ENCODE measurements at places on chromosomes 11 and 22.
A peak's percentile ranks its signal among the peaks of the same experiment; 100 is the strongest.

DNA sequence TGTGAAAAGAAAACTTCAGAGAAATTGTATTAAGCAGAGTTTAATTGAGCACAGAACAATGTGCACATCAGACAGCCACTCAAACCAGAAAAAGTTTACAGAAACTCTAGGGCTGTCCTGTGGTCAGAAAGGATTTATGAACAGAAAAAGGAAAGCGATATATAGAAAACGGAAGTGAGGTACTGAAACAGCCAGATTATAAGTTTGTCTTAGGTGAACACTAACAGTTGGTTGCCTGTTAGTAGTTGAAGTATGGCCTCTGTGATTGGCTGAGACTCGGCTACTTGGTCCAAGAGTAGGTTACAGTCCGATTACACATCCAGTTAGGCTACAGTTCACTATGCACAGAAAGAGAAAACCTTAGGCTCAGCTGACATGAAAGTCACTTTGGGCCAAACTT, 1232.5 kb upstream of the RAG2 start:
- no peak for DNase-seq

- no peak for DNase-seq
These were observed 49.5 kb downstream of the ABTB2 start for GRCh38 chr11:34308049-34308912.

DNA sequence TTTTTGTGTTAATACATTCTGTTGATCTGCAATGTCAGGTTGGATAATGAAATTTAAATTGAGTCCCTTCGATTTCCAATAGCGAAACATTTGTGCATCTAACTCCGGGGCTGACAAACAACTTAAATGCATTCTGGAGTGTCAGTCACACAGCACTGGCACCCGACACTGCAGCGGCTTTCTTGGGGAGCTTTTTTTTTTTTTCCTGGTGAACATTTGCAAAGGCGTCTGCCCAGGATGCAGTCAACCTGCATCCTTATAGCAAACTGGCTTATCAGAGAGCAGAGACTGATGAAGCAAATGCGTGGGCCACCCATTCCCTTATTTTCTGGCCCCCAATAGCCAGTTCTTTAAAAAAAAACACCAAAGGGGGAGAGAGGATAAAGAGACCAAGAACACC, 1167.7 kb downstream of the LRRC4C start:
- DNase-seq = no peak

DNA sequence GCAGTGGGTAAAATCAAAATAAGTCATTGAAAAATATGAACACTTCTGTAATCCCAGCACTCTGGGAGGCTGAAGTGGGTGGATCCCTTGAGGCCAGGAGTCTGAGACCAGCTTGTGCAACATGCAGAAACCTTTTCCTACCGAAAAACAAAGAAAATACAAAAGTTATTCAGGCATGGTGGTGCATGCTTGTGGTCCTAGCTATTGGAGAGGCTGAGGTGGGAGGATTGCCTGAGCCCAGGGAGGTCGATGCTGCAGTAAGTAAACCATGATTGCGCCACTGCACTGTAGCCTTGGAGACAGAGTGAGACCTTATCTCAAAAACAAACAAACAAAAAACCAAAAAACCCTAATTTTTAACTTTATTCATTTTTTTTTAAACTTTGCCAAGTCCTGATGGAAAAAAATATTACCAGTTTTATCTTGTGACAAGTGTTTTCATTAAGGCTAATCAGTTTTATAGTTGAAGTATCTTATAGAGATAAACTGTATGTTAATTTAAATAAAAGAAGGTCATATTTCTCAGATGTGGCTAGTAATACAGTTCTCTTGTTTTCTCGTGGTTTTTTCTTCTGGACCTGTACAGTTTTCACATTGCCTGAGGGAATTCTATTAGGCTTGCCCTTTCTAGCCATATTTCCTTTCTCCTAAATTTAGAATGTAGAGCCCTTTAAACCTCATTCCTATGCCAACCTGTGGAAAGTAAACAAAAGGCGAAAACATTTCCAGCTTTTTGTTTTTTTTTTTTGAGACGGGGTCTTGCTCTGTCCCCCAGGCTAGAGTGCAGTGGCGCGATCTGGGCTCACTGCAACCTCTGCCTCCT, 9.4 kb downstream of the HIPK3 start:
- DNase-seq = no peak

- DNase-seq = no peak
These were observed 123.4 kb downstream of the OPCML start for GRCh38 chr11:133408936-133409335.

DNA sequence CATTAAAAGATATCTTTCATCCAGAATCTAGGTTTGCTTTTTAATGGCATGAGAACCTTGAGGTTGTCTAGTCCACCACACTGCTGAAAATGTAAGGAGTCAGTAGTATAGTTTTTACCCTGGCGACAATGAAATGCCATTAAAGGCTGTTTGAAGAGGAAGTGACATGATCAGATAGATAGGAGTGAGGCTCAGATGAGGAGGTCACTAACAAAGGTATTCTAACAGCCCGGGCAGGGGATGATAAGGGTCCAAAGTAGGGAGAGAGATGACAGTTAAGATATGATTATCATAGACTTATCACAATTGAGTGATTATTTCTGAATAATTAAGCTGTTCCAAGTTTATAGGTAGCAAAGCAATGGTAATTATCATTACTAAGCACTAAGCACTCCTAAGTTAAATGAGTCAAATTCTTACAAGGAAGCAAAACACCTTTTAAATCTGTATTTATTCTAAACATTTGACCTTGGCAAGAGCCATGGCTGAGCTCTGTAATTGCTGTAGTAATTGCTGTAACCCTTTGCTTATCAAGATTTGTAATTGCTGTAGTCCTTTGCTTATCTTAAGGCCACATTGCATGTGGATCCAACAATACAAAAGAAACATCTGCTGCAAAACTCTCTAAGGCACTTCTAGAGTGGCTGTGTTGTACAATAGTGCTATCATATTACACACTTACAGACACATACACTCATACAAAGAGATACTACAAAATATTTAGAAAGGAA, 92.6 kb downstream of the ENTHD1 start:
- DNase-seq = no peak

- no peak for DNase-seq
These were observed 450.8 kb downstream of the SOX6 start for GRCh38 chr11:15905366-15906104.

GRCh38 chr11:64885367-64886286, 7.2 kb upstream of the EHD1 start:
- DNase-seq = no peak

GRCh38 chr11:74646215-74646614, 53.8 kb downstream of the POLD3 start:
- DNase-seq = no peak

DNA sequence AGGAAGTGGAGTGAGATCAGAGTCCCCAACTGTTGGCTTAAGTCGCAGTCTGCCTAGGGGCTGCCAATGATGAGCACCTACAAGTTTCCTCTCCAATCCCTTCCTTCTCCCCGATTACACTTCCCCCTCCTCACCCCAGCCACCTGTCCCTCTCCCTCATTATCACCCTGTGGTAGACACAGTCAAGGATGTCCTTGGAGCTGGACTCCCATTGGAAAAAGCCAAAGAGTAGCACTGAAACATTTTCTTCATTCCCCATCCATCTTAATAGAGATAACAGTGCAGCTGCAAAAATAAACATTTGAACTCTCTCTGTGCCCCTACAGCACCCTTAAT, 146.2 kb downstream of the DBX1 start:
- no peak for DNase-seq

DNA sequence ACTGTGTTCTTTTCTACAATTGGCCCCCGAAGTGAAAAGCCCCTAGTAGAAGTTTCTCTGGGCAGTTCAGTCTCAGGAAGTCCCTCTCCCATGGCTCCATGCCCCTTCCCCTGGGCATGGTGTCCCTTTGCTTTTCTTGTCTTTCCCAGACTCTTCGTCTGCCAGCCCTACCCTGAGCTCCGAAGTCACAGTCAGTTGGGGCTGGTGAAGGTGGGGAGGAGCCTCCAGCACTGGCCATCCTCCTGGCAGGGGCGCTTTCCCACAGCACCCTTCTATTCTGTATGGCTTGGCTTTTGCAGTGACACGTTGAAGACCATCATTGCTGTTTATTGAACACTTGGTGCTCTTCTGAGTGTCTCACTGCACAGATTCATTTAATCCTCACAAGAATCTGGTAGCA, 195.1 kb upstream of the CADM1 start:
- peak; percentile 52 for DNase-seq

DNA sequence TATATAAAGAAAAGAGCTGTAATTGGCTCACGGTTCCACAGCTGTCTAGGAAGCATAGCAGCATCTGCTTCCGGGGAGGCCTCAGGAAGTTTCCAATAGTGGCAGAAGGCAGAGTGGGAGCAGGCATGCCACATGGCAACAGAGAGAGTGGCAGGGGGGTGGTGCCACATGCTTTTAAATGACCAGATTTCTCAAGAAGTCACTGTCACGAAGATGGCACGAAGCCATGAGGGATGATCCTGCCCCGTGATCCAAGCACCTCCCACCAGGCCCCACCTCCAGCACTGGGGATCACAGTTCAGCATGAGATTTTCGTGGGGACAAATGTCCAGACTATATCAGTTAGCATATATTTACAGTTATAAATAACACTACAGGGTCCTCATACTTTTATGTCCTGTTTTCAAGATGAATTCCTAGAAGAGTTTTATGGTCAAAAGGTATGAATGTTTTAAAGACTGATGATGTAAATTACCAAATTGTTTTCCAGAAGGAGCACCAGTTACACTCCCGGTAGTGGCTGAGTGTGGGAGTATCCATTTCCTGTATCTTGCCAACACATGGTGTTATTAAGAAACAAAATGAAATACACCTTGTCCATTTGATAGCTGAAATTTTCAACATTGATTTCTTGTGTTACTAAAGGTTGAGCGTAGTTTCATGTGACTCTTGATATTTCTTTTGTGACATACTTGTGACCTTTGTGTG, 19.2 kb downstream of the FAM118A start:
- DNase-seq = no peak

DNA sequence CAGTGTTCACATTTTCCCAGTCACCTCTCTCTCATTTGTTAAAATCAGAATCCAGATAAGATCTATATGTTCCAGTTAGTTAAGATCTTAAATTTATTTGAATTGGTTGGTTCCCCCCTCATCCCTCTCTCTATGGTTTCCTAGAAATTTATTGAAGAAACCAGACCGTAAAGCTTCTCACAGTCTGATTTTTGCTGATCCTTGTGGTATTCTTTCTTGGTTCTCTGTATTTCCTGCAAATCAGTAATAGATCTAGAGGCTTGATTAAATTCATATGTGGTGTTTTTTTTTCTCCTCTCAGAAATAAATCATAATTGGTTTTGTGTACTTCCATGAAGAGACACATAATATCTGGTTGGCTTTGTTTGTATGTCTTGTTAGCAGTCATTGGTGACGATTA, 147.5 kb downstream of the TMEM135 start:
- no peak for DNase-seq

DNA sequence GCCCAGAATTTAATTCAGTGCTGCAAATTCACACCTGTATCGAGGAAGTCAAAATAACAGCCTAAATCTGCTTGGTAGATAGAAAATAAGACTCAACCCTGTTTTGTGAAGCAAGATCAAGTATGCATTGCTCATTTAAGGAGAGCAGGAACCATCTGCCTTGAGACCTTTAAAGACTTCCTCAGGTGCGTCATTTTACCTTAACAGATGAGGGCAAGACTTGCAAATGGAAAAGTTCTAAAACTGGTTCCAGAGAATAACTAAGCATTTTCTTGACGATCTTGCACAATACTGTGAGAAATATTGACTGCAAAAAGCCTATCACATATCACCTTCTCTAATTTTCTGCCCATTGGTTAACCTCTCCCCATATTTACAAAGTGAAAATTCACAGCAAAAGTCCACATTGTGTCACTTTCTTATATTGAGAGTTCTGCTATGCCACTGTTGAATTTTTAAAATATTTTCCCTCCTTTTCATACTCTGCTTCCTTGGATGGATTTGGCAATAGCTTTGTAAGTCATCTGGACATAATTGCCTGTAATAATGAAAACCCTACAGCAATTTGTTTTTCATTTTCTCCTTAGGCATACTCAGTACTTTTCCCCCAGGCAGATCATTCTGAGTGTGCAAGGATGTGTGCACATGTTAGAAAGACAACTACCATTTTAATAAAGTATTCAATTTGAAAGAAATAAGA, 234.2 kb downstream of the AASDHPPT start:
- no peak for DNase-seq

GRCh38 chr11:44726283-44727113, at the start of gene TSPAN18:
Gene TSPAN18, plus strand, starts transcription at chr11:44726962. Its CDS starts 179,455 bp downstream, at chr11:44906417.
- DNase-seq = peak; percentile 68

- DNase-seq = no peak
These were observed 125.1 kb downstream of the BCR start for GRCh38 chr22:23305321-23305910.

DNA sequence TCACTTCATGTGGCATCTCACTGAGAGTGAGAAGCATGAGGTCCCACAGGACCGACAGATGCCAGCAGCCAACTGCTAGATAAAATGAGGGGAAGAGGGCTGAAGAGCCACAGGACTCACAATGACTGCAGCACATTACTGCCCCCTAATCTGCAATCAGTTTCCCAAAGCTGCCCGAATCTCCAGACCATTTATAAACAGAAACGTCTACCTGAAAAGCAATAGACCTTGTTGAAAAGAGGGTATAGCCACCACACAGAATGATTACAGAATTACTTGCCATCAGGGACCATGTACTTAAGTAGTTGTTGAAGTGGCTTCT, 12.4 kb upstream of the TEF start:
- DNase-seq = no peak

- no peak for DNase-seq
These were observed 11.0 kb upstream of the NRIP3 start for GRCh38 chr11:9014826-9015225.

GRCh38 chr11:12826441-12826840, 152.2 kb downstream of the TEAD1 start:
- no peak for DNase-seq

DNA sequence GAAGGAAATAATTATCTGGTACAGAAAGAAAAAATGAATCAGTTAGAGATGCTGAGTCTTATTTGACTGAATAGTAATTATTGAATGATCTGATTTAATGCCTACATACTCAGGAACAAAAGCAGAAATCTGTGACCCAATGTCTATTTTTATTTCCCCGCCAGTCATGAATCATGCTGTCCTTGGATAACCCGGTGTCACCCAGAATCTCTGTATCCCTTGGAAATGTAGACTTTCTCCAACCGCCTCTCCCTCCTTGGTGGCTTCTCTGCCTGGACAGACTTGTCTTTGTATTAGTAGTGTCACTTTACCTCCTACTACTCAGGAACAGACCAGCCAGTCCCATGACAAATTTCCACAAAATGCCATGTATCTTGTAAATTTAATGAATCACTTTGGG, 173.3 kb upstream of the PDGFD start:
- DNase-seq = no peak

GRCh38 chr11:27699926-27700350, 317 bp downstream of the BDNF start:
- DNase-seq = no peak

DNA sequence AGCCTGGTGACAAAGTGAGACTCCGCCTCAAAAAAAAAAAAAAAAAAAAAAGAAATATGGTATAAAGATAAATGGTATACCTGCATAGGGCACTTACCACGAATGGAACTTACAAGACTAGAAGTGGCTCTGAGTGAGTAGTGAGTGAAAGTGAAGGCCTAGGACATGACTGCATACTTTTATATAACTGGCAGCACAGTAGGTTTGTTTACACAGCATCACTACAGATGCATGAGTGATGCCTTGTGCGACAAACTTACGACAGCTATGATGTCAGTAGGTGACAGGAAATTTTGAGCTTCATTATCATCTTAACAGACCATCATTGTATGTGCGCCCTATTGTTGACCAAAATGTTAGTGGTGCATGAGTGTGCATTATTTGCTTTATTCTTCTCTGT, 17.7 kb downstream of the XRCC6 start:
- DNase-seq = no peak
